Suppressor macrophage treated with lipopolysaccharide for 1 hour (primary cell): ENCODE measurements at places on chromosomes 3 and 15.

- DNase-seq = no peak
Measured at GRCh38 chr3:176905331-176905730, 292.0 kb downstream of the TBL1XR1 start.

DNA sequence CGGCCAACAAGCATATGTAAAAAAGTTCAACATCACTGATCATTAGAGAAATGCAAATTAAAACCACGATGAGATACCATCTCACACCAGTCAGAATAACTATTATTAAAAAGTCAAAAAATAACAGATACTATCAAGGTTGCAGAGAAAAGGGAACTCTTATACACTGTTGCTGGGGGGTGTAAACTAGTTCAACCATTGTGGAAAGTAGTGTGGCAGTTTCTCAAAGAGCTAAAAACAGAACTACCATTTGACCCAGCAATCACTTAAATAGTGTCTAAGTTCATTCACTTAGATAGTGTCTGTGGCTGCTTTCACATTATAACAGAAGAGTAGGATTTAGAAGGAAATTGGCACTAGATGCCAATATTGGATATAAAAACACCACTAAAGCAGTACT, 49.7 kb downstream of the CGGBP1 start:
- DNase-seq = no peak

DNA sequence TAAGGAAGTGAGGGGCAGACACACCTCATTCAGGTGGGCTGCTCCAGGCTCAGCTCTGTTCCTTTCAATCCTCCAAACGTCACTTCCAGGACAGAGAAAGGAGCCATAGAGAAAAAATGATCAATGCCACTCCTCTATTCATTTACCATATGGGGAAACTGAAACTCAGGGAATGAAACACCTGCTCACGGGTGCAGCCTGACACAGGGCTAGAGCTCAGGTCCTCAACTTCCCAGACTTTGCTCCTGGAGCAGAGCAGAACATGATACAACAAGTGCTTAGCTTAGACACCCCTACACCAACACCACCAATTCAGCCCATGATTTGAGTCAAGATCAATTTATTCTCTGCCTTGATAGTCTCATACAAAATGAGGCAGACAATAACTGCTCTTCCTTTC, 58.5 kb upstream of the LPP start:
- DNase-seq = no peak

GRCh38 chr15:29480278-29480677, 210.7 kb upstream of the NSMCE3 start:
- DNase-seq = no peak

GRCh38 chr3:9782770-9783169, 9.5 kb downstream of the TADA3 start:
- DNase-seq = no peak

- DNase-seq = no peak
Measured at GRCh38 chr3:177377166-177377565, 179.9 kb upstream of the TBL1XR1 start.

- no peak for DNase-seq
Measured at GRCh38 chr15:95422255-95422654, 908.2 kb upstream of the NR2F2 start.

- DNase-seq = no peak
Measured at GRCh38 chr3:97613139-97613538, 151.4 kb upstream of the ARL6 start.
